ENCODE measurements at places on chromosomes 2 and 18.

DNA sequence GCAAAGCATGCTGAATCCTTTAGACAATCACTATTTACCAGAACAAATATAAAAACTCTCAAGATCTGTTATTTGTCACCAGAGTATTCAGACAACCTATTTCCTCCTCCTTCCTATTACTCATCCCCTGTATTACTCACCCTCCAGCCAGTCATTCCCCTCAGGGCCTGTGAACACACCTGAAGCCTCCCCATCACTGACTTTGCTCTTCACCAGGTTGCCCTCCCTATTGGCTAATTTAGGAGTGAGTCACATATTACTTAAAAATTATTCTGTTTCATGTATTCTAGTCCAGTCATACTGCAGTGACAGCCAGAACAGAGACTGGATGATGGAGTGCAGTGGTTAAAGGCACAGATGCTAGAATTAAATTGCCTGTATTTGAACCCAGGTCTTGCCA is 3.7 kb upstream of the ATG16L1 start:
- DNase-seq: no peak

GRCh38 chr2:236943841-236944513 is 141.7 kb upstream of the COPS8 start:
- no peak for DNase-seq

GRCh38 chr18:43883886-43884285 is 606.6 kb upstream of the SYT4 start:
- no peak for DNase-seq

DNA sequence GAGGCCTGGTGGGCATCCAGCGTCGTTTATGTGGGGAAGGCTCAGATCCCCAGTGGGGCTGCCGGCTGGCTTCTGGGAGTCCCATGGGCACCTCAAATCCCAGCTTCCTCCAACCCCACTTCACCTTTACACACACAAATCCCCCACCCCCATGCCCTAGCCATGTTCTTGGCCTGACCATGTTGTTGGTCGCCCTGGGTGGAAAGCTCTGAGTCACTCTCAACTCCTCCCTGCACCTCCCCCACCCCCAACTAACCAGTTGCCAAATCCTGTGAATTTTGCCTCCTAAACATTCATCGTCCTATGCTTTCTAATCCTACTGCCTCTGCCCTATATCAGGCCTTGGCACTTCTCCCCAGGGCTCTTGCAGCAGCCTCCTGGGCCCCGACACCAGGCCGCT is 6.4 kb downstream of the TNS1 start:
- DNase-seq: no peak

DNA sequence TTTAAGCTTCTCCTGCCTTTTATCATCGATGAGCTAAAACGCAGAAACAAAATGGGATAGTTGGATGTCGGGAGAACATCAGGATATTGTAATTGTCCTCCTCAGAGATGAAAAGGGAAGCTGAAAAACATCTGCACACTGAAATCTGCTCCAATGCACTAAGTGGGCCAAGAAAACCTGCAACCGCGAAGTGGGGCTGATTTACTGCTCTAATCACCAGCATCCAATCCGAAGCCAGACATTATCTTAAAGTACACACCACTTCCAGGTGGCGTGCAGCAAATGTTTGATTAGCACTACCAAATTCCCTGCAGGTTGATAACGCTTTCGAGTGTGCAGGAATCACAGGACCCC is 230.3 kb upstream of the SLC14A2 start:
- no peak for DNase-seq

DNA sequence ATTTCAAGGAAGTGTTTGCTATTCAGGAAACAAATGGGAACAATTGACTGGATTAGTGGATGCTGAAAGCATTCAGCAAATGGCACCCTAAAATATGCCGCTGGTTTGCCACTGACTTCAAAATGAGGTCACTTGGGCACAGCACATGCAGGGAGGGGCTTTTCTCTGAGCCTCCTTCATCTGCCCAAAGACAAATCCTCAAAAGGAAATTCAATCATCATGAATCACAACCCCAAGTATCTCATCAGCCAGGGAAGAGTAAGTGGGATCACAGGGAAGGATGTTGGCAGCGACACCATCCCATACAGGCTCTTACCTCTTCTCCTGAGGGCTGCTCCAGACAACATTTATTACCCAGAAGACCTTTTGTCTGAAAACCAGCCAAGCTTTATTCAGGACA is 14.4 kb upstream of the SP140L start:
- no peak for DNase-seq

DNA sequence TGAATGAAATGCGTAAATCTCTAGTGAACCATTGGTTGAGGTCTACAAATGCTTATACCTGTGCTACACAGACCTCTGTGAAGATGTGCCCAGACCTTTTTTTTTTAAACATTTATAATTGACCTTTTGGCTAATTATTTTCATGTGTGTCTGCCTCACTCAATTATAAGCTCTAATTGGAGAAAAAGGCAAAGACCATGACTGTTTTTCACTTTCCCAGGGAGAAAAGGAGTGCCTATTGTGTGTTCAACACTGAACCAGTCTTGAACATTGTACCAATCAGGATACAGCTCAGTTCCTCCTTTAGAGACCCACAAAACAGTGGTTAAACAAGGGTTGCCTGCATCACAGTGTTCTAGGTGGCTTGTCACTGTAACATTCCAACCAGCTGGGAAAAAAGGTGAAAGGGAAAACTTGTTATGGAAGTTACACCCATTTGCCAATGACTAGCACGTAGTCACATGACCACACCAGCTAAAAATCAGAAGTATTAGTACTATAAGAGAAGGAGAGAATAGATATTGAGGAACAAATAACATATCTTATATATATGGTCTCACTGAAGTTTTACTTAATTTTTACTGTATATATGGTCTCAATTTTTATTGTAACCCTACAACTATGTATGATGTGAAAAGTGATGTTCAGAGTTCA is 13.4 kb downstream of the TANK start:
- DNase-seq: no peak

GRCh38 chr2:182242609-182243008 is 184.2 kb downstream of the PDE1A start:
- DNase-seq: no peak

DNA sequence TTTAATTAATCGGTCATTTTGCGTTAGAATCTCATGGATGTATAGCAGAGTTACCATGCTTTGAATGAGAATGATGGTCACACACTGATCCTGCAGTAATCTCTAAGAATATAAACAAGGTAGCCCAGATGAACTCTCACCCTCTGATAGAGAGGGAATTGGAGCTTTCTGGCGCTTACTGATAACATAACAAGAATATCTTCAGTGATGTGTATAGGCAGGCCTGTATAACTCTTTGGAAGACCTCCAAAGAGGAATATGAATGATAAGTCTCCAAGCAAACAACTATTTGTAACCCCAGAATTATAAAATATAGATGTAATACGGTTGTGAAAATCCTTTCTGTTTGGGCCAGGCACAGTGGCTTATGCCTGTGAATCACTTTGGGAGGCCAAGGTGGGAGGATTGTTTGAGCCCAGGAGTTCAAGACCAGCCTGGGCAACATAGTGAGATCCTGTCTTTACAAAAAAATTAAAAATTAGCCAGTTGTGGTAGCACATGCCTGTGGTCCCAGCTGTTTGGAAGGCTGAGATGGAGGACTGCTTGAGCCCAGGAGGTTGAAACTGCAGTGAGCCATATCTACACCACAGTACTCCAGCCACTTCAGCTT is 52.5 kb upstream of the LTBP1 start:
- no peak for DNase-seq

DNA sequence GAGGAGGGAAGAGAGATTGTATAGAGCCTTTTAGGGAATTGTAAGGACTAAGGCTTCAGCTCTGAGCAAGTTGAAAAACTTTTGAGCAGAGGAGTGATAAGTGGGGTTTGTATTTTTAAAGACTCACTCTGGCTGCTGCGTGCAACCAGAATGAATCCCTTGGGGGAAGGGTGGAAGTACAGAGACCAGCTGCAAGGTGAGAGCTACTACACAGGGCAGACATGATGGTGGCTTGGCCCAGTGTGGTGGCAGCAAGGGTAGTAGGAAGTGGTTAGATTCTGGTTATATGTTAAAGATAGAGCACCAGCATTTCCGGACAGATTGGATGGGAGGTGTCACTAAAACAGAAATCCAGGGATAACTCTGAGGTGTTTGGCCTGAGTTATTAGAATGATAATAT is 10.1 kb upstream of the SESTD1 start:
- no peak for DNase-seq

DNA sequence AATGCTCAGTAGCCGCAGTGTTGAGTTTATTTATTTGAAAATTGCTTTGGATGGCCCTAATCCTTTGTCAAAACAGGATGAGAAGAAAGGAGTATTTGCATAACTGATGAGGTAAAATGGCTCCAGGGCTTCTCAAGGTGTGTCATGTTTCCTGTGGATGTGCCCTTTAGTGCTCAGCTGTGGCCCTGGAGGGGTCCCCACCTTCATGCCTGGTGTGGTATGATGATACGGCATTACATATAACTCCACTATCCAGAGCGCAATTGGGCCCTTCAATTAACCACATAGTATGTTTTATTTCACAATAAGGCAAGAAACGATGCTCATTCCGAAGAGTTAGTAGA is 39.8 kb upstream of the TMEM178A start:
- no peak for DNase-seq

DNA sequence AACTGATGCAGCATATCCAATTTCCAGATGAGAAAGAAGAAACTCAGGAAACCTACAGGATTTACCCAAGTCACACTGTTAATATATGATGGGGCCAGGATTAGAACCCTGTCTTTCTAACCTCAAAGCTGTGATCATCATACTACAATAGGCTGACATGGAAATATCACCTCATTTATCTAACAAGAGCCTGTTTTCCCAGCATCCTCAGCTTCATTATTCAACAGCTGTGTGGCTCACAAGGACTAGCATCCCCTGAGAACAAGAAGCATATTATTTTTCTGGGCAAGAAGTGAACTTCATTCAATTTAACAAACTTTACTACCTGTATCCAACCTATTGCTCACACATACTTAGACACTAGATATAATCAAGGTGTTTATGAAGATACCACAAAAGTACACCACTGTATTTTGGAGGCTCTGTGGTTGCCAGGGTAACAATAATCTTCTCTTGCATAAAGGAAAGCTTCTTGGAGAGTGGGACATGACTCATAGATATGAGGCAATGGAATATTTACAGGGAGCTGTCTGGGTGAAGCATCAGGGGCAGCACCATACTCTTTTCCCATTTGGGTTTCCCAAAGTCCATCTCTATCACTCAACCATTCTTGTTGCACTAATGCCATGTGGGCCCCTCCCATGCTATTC is 218.2 kb downstream of the RAD51AP2 start:
- no peak for DNase-seq

GRCh38 chr2:65452150-65452895 is 19.9 kb upstream of the SPRED2 start:
- DNase-seq: no peak

DNA sequence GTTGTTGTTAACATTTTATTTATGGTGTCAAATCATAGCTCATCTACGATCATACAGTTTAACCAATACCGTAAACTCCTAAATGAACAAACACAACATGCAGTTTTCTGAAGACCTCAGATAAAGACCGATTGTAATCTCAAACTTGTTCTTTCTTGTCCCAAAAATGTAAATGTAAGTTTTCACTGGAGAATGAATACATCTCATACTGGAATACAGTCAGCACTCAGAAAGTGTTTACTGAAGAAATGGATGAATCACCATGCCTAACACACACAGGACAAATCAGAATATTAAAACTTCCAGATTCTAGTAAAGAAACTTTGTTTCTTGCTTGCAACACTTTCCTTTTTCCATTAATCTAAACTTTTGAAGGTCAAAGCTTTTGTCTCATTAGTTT is 380.5 kb downstream of the DLGAP1 start:
- DNase-seq: no peak

GRCh38 chr2:176885661-176886060 is 326.9 kb upstream of the HNRNPA3 start:
- DNase-seq: no peak
